ENCODE measurements at places on chromosomes 13 and 19.
A peak's percentile ranks its signal among the peaks of the same experiment; 100 is the strongest.

DNA sequence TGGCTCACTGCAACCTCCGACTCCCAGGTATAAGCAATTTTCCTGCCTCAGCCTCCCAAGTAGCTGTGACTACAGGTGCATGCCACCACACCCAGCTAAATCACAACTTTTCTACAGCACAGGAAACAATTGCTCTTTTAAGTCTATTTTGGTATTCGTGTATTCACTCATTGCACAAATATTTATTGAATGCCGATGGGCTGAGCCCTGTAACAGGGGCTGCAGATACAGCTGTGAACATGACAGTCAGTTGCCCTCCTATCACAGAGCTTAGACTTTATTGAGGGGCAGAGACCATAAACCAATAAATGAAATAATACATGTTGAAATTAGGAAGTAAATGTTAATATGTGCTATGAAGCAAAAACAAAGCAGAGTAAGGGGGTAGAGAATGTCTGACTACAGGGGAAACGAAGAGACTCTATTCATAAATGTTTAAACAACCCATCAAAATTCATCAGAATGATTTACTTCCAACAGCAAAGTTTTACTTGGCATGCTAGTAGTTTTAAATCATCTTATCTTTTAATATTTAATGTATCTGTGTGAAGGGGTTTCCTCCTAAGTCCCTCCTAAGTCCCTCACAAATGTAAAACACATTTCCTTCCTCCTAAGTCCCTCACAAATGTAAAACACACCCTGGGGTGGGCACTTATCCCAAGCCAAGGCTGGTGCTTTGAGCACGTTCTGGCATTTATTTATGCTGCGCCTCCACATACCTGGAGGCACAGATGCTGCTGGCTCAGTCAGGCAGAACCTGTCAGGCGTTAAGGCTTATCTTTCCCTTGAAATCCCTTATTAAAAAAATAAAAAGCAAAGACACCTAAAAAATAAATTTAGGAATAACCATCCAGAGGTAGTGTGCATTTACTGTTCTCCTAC is 140.8 kb downstream of the MIPEP start:
- no peak for DNase-seq

- no peak for DNase-seq
Measured at GRCh38 chr13:106183410-106184065, 351.9 kb downstream of the EFNB2 start.

- DNase-seq = no peak
Measured at GRCh38 chr19:50341091-50341564, 12.0 kb upstream of the KCNC3 start.

GRCh38 chr19:39502640-39503417 is 4.1 kb downstream of the DLL3 start:
- peak; percentile 14 for DNase-seq

DNA sequence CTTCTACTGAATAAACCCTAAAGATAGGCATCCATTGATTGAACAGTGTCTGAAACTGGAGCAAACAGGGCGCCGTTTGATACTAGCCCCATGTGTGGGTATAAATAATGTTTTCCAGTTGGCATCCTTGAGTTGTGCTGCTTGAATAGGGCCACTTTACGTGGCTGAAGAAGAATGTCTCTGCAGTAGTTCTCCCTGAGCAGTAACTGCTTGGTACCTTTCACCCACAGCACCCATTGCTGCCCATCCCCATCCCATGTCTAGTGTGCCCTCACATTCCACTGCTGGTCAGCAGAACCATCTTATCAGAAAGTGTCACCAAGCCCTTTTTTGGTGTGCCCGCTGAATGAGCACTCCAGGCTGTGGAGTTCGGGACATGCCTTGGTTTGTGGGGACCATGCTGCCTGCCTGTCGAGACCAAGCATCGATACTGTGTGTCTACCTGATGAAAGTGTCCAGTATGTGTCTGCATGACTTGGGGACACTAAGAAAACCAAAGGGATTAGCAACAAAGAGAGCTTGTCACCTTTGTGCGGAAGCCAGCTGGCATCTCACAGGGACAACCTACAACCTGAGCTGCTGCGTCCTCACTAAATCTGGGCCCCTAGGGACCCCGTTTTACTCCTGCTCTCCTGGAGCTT is 162.0 kb downstream of the TM9SF2 start:
- no peak for DNase-seq

- DNase-seq = peak; percentile 47
Measured at GRCh38 chr19:12946092-12946721, 545 bp downstream of the RAD23A start.

DNA sequence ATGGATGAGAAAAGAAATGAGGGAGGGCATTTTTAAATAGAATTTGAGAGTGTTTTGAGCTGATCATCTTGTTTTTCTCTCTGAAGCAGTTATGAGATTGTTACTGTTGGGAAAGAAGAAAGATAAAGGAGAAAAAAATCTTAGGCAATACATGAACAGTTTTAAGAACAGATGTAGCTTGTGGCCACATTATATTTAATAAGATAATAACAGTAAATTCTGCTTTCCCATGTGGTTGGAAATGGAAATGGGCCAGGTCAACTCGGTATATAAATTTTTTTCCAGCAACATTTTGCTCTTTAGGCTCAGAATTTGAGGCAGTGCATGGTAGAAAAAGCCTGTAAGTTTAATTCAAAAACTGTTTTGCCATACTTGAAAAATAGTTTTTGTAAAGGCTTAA is 118.7 kb downstream of the POSTN start:
- no peak for DNase-seq

DNA sequence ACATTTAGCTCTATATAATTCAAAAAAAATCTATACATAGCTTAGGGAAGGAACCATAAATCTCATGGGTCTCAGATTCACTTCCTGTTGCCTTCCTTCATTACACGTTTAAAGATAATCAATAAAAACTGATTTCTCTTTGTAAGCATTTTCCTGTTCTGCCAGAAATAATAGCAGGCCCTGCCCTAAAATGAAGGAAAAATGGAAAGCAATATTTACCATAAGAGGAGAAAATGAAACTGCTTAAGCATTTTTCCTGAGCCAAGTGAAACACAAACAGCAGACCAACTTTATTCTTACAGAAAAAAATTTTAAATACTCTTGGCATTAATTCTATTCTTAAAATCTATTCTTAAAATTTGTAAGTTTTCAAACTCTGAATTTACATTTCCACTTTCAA is 4.0 kb downstream of the LHFPL6 start:
- no peak for DNase-seq

DNA sequence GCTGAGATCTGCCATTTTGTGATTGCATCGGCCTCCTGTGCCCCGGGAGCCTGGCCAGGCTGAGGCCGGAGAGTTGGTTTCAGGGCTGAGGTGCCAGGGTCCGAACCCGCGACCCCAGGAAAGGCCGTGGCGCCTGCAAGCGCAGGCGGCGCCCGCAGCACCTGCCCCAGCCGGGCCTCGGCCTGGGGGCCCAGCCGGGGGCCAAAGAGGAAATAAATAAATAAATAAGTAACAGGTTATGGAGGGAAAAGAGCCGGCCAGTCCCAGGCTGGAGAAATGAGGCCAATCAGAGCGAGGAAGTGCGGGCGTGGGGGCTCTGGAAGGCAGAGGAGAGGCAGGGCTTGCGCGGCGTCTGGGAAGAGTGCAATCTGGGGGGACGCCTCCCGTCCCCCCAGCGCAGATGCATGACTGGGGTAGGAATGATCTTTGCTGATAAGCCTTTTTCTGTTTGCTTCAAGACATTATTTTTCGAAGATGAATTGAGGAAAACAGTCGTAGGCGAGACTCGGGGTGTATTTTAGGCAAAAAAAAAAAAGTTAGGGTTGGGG is 145.6 kb upstream of the ZNF536 start:
- DNase-seq = no peak

GRCh38 chr19:33193269-33193864 is 763 bp upstream of the LRP3 start:
- DNase-seq = no peak
